Stromal cell of bone marrow (primary cell): ENCODE measurements at places on chromosomes 4 and X.

- no peak for DNase-seq
Observed at GRCh38 chr4:55181010-55182005, 55.9 kb upstream of the KDR start.

DNA sequence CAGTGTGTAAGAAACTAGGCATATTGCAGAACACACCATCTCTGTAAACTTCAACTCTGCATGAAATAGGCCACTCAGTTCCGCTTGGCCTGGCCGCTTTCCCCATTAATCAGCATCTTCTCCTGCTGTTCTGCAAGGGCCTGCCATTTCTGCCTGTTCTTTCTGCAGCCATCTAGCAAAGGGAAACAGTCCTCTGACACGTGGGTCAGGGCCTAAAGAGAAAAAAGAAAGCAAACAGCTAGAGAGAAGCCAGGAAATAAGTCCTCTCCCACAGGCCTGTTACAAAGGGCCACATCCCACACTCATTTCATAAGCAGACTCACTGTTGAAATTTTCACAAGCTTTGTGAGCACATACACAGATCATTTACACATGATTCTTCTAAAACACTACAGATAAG, 130.1 kb downstream of the PDE5A start:
- no peak for DNase-seq

GRCh38 chr4:122716825-122717448, 15.6 kb upstream of the BBS12 start:
- DNase-seq, result peak; percentile 54

GRCh38 chr4:99029018-99029735, 33.7 kb downstream of the METAP1 start:
- no peak for DNase-seq

GRCh38 chr4:39850727-39851126, 127.0 kb downstream of the PDS5A start:
- DNase-seq, result no peak

DNA sequence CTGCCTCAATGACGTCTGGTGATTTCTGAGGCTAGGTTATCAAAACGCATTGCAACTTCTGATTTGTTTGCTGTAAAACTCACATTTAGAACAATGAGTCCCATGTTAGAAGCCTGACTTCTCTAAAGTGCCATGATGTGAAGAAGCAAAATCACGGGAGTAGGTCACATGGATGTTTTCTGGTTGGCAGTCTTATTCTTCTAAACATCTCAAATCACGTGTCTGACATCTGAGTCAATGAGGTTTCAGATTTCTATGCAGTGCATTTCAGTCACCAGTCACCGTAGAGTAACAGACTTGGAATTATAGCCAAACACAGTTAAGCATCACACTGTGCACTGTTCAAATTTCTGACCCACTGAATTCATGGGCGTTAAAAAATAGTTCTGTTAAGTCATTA, 482.1 kb downstream of the TMA16 start:
- no peak for DNase-seq

DNA sequence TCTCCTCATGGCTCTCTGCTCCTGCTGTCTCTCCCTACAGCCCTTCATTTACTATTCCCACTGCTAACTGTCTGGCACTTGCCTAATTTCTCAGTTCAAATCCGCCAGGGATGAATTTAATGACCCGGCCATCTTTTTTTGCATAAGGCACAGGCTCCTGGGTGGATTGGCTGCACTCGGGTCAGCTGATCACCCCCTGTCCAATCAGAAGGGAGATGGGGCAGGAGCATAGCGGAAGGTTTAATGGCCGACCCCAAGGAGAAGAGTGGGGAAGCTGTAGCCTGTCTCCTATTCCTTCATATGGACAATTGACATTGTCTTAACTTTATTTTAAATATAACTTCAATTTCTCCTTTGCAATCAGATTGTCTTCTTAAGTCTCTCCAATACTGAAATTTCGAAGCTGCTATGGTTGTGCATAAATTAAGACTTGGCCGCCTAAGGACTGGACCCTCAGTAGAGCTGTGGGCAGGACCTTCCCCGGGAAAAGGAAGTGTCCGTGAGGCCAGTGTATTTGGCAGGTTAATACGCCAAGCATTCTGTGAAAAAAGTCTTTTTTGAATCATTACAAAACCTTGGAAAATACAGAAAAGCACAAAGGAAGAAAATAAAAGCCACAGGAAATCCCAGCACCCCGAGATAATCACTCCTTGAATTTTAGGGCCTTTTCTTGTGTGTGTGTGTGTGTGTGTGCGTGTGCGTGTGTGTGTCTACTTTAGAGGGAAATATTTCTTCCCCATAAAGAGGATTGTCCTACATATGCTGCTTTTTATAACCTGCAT, 55.5 kb downstream of the SMIM20 start:
- DNase-seq, result no peak

- no peak for DNase-seq
Observed at GRCh38 chr4:98289375-98289774, 28.2 kb downstream of the RAP1GDS1 start.

- no peak for DNase-seq
Observed at GRCh38 chr4:46804781-46805413, 104.1 kb downstream of the COX7B2 start.

DNA sequence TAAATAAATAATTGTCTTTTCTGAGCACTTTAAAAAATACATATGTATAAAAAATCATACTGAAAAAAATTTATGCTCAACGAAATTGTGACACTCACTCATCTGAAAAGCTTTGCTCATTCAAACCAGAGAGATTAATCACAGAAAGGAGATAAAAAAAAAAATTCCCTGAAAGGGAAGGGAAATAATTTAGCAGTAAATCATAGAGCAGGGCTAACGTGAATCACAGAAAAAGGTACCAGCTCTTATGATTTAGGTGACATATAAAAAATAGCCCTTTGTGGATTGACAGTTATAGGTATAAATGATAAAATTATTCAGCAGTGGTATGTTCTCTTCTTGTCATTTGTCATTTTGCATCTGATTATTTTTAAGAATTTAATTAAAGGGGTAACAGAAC, 552.7 kb upstream of the TENM3 start:
- no peak for DNase-seq

- no peak for DNase-seq
Observed at GRCh38 chr4:11623726-11624037, 195.0 kb upstream of the HS3ST1 start.

DNA sequence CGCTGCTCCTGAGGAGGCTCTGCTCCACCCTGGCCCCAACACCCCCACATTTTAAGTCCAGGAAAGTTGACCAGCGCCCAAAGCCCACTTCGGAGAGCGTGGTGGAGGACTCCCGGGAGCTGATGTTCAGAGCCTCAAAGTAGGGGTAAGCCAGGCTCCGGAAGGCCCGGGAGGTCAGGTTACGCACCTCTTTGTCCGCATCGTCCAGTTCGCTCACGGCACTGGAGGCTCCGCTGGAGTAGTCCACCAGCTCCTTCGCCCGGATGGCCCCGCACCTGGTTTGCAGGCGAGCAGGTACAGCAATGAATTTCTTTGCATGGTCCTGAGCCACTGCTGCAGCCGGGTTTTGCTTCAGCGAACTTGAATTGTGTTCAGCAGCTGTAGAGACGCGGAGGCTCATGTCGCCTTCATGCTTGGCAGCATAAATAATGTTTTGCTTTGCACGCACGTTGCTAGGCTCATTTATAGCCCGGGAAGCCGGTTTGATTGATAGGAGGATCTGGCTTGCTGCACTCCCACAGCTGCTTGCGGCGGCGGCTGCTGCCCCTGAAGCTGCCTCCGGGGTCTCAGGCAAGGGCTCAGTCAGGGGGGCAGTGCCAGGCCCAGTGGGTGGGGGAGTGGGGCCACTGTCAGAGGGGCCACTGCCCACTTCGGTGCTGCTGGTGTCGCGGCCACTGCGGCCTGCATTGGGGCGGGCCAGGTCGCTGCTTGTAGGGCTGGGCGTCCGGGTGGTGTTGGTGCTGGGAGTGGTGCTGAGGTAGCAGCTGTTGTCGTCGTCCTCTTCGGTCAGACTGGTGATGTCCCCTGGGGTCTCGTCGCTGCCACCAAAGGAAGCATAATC, 4.8 kb downstream of the C4orf54 start:
- no peak for DNase-seq

DNA sequence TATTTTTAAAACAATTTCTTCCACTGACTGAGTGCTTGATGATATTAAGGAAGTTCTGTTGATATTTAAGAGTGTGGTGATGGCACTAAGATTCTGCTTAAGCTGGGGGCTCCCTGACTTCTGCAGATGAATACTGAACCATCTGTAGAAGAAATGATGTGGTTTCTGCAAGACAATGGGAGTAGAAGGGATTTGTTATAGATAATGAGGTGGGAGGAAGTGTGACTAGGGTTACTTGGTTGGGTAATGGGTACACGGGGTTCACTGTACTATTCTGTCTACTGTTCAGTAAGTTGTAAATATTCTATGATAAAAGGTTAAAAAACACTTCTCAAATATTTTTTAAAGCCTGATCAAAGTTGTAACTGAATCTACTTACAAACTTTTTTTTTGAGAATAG, 60.9 kb upstream of the TXK start:
- no peak for DNase-seq

- peak; percentile 13 for DNase-seq
Observed at GRCh38 chrX:129239371-129239770, 283.9 kb downstream of the SMARCA1 start.

DNA sequence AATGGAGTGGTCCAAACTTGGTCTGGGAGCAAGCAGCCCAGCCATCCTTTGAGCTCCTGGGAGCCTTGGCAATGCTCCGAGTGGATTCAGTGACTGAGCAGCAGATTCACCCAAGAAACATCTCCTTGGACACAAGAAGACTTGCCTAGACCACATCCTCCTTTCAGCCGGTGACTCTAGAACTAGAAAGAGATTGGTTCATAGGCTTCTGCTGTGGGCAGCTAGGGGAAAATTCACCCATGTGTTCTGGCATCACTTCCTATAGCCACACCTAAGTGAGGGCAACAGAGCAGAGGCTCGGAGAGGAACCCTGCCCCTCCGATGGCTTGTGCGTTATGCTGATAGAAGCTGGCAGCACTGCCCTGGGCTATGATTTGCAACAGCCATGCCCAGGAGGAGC, 16.0 kb downstream of the ZNF275 start:
- DNase-seq, result no peak

DNA sequence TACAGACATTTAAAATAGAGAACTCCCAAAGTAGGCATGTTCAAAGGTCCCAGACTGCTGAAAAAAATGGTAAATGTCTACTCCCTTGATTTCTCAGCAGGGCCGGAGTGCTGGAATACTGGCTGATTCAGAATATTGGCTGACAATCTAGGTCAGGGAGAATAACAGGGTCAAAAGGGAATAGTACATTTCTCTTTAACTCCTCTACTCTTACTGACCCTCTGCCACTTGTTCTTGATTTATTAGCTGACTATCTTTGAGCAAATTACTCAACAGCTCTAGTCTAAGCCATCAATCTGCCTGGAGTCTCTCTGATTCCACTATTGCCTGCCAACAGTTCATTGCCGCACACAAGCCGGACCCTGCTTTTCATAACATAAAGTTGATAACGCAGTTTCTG, 19.7 kb upstream of the NWD2 start:
- DNase-seq, result no peak

- no peak for DNase-seq
Observed at GRCh38 chrX:151912221-151912620, 468 bp upstream of the MAGEA4 start.

DNA sequence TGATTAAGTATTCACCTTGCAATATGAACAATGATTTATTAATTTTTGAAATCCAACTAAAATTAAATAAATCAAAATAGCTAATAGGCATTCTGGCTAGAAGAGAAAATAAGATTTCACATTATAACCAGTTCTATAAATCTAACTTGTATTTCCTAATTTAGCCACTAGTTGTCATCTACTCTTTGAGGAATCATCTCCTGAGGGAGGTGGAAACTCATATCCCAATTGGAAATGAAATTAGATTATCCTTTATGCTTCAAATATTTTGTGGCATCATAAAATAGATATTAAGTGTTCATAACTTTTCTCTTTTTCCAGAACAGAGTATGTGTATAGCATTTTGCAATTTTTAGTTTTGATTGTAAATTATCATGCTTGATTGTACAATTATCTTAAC, 558.5 kb upstream of the DIAPH2 start:
- DNase-seq, result no peak

DNA sequence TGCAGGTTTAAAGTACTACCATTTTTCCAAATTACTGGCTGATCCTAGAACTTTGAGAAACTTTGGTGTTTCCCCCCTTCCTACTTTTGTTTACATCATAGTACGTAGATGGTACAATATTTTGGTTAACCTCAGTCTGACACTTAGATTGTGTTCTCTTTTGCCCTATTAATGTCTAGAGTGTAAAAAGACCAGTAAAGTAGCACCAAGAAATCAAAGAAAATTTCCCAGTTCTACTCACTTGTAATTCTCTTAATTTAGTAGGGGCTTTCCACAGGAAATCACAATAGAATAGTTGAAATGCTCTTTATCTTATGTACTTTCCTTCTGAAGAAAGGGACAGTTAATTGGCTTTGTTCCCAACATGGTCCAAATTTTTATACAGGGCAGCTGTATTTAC, 51.6 kb downstream of the NFKB1 start:
- DNase-seq, result no peak

- DNase-seq, result no peak
Observed at GRCh38 chr4:41132055-41132683, 82.2 kb downstream of the APBB2 start.

DNA sequence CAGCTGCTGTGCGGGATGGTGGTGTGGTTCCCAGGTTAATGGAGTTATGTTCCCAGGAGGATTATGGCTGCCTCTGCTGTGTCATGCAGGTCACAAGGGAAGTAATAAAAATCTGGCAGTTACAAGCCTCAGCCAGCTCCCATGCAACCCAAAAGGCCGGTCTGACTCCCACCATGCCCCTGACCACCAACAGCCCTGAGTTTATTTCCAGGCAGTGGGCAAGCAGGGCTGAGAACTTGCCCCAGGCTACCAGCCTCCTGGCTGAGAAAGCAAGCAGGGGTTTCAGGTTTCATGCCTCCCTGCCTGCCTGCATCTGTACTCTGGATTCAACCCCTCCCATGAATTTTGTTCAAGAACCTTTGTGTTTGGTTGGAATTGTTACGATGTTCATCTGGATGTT, 732.7 kb upstream of the POU3F4 start:
- no peak for DNase-seq

DNA sequence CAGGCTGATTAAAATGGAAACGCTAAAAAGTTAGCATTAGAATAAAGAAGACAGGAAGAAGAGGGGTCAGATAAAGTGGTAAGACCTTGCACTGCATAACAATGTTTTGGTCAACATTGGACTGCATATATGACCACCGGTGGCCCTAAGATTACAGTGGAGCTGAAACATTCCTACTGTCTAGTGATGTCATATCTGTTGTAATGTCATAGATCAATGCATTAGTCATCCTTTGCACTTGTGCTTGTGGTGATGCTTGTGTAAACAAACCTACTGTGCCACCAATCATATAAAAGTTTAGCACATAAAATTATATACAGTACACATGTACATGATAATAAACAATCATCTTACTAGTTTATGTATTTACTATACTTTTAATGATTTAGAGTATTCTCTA, 73.0 kb downstream of the TMEM165 start:
- no peak for DNase-seq

- peak; percentile 14 for DNase-seq
Observed at GRCh38 chr4:180827232-180828009, 1415.8 kb upstream of the TENM3 start.

- no peak for DNase-seq
Observed at GRCh38 chr4:153116291-153116680, 88.0 kb upstream of the TRIM2 start.
